Naive thymus-derived CD4-positive, alpha-beta T cell (primary cell): ENCODE measurements at places on chromosomes 1 and 21. TPM values are rescaled to one million over a fixed set of nuclear protein-coding genes. Genes with fewer than 3 reads are reported as not detected.

DNA sequence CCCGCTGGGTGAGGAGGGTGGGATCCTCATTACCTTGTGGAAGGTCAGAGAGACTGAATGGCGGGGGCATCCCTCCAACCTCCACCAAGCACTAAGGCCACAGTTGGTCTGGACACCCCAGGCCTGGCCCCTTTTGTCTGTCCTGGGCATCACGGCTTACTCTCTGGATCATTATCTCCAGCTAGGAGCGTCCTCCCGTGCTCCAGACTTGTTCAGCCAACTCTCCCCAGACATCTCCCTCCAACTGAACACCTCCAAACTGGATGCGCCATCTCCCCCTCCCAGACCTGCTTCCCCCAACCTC is 7.3 kb upstream of the GJB5 start:
- DNase-seq: no peak

DNA sequence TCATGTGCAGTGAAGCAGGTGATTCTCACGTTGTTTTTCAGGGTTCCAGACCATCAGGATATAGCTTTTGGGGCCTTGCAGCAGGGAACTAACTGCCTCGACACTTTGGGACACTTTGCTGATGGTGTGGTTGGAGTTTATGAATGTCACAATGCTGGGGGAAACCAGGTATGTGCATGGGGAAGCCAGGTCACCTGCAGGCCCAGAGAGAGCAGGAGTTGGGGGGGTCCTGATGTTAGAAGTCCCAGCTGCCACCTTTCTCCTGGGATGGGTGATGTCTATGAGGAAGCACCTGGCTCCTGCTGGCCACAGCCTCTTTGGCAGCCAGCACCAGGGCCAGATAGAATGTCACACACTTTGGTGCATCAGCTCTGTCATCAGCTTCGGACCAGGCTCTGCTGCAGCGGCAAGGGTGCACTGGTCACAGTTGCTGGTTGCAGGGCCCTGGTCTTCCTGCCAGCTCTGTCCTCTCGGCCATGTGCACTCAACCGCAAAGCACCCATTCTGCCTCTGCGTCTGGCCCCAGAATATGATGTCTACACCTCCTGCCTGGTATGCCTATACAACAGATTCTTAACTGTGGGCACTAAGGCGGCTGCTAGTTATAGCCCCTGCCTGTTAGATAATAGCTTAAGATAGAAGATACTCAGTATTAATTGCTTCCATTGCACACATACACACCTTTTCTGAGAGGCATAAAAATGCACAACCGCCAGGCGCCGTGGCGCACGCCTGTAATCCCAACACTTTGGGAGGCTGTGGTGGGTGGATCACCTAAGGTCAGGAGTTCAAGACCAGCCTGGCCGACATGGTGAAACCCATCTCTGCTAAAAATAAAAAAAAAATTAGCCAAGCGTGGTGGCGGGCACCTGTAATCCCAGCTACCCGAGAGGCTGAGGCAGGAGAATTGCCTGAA is 160.7 kb downstream of the PGBD5 start:
- DNase-seq: no peak

- DNase-seq: no peak
These were observed 2.5 kb upstream of the OLFML3 start for GRCh38 chr1:113976609-113977278.

DNA sequence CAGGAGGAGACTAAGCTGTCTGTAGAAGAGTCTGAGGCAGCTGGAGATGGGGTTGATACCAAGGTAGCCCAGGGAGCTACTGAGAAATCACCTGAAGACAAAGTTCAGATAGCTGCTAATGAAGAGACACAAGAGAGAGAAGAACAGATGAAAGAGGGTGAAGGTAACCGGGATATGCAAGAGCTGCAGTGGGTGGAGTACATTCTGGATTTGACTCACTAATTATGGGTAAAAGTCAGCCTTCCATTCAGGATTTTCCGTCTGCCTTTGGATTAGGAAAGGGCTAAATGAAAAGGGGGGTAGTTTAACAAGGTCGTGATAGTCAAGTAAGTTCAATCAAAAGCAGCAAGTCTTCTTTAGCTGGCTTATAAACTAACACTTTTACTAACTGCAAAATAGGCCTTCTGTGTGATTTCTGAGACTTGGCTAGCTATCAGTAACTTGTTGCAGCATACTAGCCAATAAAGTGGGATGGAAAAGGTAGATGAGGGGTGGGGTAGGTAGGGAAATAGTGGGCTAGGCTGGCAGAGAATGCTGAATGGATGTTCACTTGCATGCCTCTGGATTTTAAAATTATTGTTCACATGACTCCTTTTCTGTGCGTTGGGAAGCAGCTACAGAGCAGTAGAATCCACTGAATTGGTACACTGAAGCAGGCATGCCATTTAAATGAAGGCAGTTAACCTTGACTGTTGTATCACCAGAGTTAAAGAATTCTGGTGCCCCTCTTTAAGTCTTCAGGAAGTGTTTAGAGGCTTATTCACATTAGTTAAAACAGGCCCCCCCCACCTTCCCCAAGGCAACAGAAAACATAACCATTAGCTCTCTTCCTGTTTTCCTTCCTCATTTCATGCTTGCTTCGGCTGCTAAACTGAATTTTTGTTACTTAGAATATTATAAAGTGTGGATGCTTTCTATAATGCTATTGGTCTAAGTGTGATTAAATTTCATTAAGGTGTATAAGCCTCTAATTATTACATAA is 15.4 kb downstream of the CCDC17 start:
- DNase-seq: no peak

- no peak for DNase-seq
These were observed 584 bp downstream of the TINAGL1 start for GRCh38 chr1:31576743-31577455.

GRCh38 chr1:231800108-231800507 is 173.5 kb downstream of the DISC1 start:
- no peak for DNase-seq

DNA sequence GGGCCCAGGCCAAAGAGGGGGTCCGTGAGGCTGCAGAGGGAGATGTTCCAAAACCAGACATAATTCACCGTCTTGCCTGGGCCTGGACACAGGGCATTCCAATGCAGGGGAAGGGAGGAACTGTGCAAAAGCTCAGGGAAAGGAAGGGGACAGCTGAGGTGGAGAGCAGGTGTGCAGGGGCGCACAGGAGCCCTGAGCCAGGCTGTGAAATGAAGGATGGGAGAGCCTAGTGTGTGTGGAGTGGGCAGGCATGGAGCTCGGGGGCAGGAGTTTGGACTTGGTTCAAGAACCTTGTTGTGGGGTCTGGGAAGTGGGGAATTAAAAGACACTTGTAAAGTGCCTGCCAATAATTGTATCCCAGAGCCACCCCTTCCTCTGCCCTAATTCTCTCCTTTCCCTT is 2.3 kb downstream of the TNNI1 start:
- DNase-seq: no peak

- DNase-seq: no peak
These were observed 853 bp downstream of the USP16 start for GRCh38 chr21:29025328-29025713.

DNA sequence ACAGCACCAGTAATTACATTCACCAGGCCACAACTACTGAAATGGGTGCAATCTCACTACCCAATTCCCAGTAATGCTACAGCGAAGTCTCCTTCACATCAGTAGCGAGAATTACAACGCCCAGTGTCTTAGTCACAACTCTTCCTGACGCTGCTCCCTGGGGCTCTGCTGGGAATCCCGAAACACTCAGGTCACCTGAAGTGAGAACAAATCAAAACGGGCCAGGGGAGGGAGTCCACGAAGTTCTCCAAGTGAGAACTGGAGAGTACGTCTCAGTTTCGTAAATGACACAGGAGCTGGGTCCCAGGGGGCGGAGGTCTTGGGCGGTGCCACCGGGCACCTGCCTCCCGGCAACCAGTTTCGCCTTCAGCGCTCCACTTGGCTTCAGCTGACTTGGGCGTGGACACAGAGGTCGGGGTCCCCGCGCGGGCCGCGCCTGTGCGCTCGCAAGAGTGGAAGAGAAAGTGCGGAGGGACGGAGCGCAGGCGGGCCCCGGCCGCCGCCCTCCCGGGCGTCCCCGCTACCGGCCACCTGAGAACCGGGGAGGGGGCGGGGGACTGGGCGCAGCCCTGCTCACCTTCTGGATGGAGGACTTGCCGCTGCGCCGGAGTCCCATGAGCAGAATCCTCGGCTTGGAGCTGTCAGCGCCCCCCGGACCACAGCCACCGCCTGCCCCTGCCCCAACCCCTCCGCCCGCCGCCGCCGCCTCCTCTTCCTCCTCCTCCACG is 575 bp downstream of the RRAGC start:
- peak; percentile 21 for DNase-seq

DNA sequence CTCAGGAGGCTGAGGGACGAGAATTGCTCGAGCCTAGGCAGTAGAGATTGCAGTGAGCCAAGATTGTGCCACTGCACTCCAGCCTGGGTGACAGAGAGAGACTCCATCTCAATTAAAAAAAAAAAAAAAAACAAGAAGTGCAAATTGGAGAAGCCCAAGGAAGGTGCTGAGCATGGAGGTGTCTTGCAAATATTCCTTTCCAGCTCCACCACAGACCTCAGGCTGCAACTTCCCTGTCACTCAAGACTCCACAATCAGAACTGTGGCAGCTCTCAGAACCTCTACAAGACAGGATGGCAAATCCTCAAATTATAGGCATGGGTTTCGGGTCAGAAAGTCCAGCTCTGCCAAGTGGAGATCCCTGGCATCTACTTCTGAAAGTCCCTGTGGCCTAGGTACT is 104.4 kb upstream of the TIAM1 start:
- DNase-seq: no peak

DNA sequence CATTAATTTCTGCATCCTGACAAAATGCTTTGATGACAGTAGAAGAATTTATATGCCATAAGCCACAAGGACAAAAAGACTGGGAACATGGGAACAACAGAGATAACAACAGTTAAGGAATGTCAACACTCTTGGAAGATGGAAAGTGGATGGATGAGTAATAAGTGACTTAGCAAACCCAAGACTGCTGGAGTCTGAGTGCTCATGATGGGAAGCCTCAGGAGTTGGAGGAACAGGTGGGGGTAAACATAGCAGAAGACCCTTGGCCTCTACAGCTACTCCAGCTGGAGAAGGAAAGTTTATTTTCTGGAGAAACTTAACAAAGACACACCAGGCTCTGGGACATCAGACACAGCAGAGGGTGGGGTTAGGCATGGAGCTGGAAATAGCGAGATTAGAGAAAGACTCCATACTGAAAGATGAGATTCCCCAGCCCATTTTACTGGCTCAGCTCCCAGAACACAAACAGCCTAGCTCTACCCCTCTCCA is 13.6 kb downstream of the G0S2 start:
- no peak for DNase-seq

DNA sequence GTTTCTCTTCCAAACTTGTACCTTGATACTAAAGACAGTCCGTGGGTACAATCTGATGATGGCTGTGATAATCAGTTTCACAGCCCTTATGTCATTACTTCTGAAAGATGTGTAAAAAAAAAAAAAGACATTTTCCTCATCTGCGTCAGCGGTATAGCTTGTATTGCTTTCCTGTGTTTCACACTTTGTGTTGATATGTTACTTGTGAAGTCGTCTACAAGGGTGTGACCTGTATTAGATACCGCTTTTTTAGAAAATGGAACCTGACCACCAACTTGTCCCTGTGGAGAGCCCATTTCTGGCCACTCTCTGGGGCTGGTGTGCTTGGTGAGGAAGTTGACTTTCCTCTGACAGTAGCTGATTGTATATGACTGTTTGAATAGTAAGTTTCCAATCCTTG is 50.5 kb downstream of the PEX14 start:
- no peak for DNase-seq

Gene TSPAN1
- not detected for polyA plus RNA-seq

Gene MTF1
- 25.2 TPM for polyA plus RNA-seq

Gene FLAD1
- 45.8 TPM for polyA plus RNA-seq

Gene COA6
- 52.7 TPM for polyA plus RNA-seq

Gene LRRC53
- polyA plus RNA-seq: not detected
